ENCODE measurements at places on chromosomes 6 and 20.
A peak's percentile ranks its signal among the peaks of the same experiment; 100 is the strongest.

GRCh38 chr6:56230976-56231566 lies 16.3 kb downstream of the COL21A1 start:
- no peak for DNase-seq

GRCh38 chr6:35240838-35241801 lies 18.4 kb upstream of the ZNF76 start:
- peak; percentile 32 for DNase-seq

DNA sequence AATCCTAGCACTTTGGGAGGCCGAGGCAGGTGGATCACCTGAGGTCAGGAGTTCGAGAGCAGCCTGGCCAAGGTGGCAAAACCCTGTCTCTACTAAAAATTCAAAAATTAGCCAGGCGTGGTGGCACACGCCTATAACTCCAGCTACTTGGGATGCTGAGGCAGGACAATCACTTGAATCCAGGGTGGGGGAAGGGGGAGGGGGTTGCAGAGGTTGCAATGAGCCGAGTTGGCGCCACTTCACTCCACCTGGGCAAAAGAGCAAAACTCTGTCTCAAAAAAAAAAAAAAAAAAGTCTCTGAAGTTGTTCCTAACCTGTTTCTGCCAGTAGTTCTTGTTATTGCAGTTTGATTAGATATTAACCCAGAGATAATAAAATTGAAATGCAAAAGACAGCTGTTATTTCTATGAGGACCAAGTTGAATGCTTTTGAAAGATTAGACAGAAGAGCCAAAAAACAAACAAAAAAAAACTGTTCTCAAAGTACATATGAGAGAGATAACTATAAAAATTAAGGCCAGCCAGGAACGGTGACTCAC lies 22.6 kb downstream of the PIGU start:
- DNase-seq = no peak

- no peak for DNase-seq
These were observed 67.2 kb upstream of the SMLR1 start for GRCh38 chr6:130760006-130760405.

DNA sequence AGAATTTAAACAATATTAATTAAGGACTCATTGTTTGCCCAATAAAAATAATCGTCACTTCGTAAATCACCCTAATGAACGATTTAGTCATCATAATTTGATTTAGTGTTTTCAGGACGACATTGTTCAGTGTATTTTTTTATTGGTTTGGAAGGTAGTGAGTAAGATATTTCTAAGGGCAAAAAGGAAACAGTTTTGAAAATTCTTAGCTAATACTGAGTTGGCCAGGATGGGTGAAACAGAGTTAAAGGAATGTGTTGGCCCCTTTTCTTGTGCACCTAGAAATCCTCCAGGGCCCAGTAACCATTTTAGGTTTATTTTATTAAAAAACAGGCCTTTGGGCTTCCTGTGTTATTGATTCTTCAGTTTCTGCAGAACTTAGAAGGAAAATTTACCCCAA lies 25.3 kb downstream of the ANKS1A start:
- DNase-seq = no peak

DNA sequence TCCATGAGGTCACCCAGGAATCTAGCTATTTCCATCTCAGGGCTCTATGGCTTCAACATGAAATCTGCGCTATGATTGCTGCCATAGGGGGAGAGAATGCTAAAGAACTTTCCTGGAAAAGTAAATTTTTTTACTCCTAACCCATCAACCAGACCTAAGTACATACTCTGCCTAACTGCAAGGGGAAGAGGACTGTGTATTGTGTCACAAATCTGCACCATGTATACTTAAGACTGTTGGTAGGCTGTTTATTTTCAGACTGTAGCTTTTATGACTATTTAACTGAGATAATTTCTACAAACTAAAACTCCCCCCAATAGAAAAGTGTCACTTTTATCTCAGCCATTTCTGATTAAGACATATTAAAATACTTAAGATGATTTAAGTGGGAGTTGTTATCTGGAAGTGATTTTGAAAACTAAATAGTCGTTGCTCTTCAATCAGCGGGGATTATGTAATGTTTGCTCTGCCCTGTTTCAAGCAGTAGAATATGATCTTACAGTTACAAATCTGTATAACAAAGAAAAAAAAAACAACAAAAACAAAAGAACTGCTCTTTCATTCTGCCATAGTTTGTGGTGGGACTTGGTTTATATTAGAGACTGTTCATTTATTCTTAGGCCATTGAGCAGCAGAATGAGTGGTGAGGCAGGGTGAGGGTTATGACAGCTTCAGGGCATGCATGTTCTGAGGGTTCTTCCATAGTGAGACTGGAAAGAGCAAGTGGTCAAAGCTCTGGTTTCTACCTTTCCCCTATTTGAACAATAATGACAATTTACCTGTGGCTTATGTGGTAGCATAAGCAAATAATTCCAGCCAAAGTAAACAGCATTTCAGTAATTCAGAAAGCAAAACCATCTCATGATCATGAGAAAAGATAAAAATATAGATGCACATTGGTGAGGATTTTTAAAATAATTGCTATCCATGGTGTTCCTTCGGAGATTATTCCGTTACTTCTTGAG lies 126.3 kb upstream of the CEP162 start:
- DNase-seq = no peak

GRCh38 chr20:59817846-59818615 lies 115.4 kb downstream of the SYCP2 start:
- DNase-seq = no peak

- DNase-seq = no peak
These were observed 688.2 kb downstream of the TBC1D32 start for GRCh38 chr6:120646101-120646500.

DNA sequence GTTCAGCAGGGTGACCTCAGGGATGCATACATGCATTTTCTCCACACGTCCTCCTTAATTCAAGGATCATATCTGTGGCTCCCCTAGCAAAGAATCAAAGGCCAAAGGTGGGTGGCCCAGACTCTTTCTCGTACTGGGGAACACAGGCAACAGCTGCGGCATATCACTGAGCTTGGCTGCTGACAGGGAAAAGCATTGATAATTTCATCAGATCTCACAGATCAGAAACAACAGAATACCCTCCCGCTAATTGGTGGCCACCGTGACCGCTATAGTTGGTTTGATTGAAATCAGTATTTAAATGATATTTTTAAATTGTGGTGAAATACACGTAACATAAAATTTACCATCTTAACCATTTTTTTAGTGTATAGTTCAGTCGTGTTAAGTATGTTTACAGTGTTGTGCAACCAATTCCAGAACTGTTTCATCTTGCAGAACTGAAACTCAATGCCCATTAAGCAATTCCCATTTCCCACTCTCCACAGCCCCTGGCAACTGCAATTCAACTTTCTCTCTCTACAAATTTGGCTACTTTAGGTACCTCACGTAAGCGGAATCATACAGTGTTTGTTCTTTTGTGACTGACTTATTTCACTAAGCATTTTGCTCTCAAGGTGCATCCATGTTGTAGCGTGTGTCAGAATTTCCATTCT lies 74.7 kb upstream of the TMEM170B start:
- DNase-seq = no peak

DNA sequence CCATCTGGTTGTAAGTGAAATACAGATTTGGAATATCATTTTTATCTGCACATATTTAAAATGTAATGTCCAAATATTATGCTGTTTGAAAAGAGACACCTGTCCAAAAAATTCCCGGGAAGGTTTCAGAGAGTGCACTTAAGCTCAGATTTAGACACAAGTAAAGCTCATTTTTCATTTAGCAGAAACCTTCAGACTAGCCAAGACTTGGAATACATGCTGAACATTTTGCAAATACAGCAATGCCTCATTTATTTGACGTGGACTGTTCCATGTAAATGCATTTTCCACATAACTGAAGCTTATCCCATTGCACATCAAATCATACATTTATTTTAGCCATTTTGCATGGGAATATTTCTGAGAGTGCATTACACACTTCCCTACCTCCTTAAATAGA lies 280.7 kb downstream of the ZNF217 start:
- DNase-seq = no peak

GRCh38 chr6:107535626-107536025 lies 45.7 kb downstream of the SOBP start:
- DNase-seq = no peak

DNA sequence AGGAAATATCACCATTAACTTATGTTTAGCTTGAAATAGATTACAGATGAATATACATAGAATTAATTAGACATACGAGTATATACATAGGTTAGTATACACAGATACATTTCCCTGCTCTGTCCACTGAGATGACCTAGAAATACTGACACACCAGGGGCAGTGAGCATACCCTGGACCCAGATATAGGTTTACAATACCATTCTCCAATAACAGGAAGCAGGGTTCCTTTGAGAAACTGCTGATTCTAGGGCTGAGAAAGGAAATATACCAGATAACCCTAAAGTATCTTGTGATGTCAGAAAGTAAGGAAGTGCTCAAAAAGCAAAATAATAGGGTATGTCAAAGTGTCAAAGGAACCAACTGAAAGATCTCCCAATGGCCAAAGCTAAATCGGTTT lies 322.5 kb downstream of the HAO1 start:
- DNase-seq = no peak

GRCh38 chr20:58652606-58653294 lies 1.7 kb downstream of the STX16 start:
- DNase-seq = no peak

DNA sequence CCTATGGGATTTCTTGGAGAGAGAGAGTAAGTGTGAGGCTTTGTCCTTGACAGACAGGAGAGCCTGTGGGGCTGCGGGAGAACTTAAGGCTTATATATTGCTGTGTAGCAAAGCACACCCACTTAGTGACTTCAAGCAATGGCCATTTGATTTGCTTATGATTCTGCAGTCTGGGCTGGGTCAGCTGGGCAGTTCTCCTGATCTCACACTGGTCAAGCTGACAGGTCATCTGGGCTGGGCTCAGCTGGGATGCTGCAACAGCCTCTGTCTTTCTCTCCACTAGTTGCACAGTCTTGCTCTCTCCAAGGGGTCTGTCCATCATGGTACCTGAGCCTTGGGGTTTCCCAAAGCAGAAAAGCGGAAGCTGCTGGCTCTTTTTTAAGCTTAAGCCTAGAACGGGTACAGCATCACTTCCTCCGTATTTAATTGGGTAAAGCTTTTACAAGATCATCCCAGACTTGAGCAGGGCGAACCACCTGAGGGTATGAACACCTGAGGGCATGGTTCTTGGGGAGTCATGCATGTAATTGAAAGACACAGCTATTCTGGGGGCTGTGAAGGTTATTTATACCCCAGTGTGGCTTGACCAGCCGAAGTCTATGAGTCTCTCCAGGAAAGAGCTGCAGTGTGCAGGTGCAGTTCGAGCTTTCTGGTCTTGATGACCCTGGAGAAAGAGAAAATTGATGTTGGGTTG lies 13.3 kb upstream of the GGTLC1 start:
- DNase-seq = no peak

- DNase-seq = no peak
These were observed 71.2 kb downstream of the TMEM170B start for GRCh38 chr6:11608600-11609323.

GRCh38 chr20:38697306-38697705 lies 27.0 kb upstream of the SLC32A1 start:
- no peak for DNase-seq

DNA sequence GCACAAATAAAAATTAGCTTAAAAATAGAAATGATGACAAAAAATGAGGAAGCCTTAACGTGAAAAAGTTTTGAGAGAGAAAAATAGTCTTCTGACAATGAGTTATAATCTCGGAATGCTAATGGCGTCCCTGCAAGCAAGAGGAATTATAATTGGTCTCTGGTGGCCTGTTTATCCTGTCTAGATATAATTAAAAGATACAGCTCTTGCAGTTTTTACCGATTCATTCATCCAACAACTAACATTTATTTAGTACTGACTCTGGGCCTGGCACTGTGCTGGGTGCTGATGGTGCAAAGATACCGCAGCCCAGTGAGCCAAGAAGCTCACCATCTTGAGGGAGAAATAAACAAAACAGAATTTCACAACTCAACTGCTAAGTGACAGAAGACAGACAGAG lies 31.6 kb upstream of the ANKRD60 start:
- DNase-seq = no peak

DNA sequence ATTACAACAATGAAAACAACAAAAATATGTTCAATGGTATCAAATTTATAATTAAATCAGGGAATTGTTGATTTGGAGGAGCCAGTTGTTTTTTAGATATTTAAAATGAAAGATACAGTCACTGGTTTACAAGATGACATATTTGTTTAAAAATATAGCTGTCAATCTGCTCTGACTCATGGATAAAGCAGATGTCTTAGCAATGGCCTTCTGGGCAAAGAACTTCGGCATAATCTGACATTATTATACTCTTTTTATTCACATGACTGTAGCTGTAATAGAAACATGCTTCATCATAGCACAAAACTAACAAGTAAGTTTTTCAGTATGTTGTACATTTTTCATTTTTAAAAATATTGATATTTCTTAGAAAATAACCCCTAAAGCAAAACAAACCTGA lies 267.4 kb downstream of the CENPW start:
- DNase-seq = no peak

DNA sequence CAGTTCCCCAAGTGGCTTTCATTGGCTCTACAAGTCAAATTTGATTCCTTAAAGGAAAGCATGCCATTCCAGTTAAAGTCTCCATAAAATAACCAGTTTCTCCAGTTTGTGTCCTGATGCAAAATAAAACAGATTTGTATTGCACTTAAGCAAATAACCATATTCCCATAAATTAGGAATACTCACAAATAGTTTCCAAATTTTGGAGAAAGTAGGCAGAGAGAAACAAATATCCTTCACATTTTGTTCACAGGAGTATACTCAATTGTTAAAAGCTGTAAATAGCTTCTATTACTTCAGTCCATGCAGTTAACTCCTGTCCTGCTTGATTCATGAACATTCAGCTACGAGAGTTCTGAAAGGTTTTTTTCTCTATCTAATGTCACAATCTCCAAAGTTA lies 281.4 kb upstream of the RGS17 start:
- DNase-seq = no peak

DNA sequence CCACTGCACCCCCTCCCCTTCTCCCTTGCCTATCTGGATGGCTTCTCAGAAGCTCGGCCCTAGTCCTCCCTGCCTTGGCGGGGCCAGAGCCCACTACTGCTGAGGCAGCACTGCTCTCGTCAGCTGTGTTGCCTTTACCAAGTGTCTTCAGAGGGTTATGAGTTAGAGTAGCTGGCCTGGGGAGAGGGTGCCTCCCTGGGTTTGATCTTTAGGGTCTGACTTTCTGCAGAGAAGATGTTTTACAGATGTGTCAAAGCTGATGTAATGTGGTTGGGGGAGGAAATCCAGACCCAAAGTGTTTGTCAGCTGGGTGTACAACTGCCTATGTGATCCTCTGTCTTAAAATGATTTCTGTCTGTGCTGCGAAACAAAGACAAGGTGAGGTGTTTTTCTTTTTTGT lies 30.4 kb upstream of the PI16 start:
- DNase-seq = no peak

GRCh38 chr6:96391776-96392360 lies 129.7 kb upstream of the UFL1 start:
- DNase-seq = no peak

GRCh38 chr6:2542101-2542857 lies 208.4 kb downstream of the MYLK4 start:
- no peak for DNase-seq

DNA sequence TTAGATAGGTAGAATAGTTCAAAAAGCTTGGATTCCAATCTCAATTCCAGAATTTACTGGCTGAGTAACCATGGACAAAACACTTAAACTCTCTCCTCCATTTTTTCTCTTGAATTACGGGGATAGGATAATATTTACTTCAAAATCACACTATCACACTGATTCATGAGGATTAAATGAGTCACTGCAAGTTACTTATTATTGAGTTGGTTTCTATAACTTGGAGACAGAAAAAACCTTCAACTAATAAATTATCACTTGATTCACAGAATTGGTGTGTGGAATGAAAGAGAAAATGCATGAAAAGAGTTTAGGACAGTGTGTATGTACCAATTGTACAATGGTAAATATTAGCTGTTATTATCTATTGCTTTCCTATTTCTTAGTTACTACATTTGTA lies 585.2 kb downstream of the PHF3 start:
- DNase-seq = no peak

Data from stimulated activated CD8-positive, alpha-beta memory T cell treated with anti-CD3 and anti-CD28 coated beads, Interleukin-4, amount 100 ng/mL, for 1 hour (primary cell).